ENCODE measurements at places on chromosomes 7 and 10.
A peak's percentile ranks its signal among the peaks of the same experiment; 100 is the strongest.

DNA sequence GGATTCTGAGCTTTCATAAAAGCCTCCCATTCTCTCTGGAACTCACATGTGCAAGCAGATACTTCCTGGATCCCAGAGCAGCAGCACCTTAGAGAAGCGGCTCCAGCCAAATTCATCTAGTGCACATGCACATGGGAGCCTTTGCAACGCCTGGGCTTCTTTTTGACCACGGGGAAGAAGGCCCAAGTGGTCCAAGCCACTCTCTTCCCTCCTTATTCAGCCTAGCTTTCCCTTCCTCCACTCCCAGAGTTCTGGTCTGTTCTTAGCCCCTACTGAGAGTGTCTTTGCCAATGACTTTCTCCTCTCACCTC lies 118.7 kb downstream of the ZNF365 start:
- ATAC-seq: no peak

GRCh38 chr7:79292834-79293233 lies 160.6 kb downstream of the MAGI2 start:
- no peak for ATAC-seq

- ATAC-seq: no peak
Observed at GRCh38 chr7:48251766-48252165, 80.5 kb downstream of the ABCA13 start.

GRCh38 chr7:55255496-55256445 lies 109.4 kb upstream of the LANCL2 start:
- ATAC-seq: peak; percentile 90

GRCh38 chr7:99562832-99563231 lies 4.4 kb downstream of the ZNF655 start:
- no peak for ATAC-seq

- no peak for ATAC-seq
Observed at GRCh38 chr10:114068054-114068707, 24.5 kb downstream of the ADRB1 start.

DNA sequence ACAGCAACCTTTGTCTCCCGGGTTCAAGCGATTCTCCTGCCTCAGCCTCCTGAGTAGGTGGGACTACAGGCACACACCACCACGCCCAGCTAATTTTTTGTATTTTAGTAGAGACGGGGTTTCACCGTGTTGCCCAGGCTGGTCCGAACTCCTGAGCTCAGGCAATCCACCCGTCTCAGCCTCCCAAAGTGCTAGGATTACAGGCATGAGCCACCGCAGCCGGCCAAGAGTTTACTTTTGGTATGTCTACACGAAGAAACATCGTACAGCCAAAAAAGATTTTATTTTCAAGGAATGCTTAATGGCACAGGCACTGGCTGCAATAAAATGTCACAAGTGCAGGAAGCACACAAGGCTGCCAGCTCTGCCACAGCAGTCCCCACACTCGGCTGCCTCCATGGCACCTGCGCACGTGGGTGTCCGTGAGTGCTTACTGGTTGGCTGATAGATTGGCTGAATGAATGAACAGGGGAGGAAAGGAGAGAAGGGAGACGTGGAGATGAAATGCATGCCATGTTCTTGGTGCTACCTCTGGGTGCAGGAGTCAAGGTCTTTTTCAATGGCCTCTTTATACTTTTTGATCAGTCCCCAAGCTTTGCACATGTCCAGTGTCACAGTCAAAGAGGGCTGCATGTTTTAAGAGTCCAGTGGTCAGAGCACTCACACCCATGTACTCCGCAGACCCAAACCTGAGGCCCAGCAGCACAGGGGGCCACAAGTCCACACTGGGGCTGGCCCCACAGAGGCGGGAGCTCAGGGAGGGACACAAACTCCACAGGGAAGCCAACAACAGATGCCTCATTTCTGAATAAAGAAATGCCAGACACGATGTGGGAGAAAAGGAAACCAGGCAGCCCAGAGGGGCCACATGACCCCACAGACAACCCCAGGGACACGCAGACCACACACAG lies 198.2 kb downstream of the MAD1L1 start:
- ATAC-seq: no peak

DNA sequence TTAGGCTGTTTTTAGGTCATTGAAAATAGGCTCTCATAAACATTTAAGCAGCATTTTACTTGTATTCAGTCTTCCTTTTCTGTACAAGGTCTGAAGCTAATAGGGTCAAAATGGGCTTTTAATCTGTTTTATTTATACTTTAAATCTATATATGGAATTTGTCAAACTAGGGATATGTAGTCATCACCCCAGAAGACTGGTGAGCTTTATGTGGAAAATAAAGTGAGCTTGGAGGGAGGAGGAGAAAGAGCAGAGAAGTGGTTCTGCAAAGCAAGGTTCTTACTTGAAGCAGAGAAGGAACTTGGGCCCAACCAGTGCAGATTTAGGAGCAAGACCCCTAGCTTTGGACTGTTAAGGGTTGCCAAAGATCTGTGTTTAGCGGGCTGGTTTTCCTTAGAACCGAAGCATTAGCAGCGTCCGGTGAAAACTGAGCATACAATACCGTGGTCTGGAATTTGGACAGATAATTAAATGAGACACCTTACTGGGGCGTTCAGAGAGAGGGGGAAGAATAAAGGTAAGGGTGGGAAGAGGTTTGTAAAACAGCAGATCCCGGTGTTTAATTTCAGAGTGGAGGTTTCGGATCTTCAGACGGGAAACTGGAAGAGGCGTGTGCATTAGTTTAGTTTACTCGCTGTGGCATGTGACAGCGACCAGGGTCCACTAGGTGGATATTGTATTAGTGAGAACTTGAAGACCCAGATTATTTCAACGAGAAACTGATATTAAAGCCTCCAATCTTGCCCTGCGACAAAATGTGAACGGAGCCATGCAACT lies 2.4 kb downstream of the BAMBI start:
- no peak for ATAC-seq

DNA sequence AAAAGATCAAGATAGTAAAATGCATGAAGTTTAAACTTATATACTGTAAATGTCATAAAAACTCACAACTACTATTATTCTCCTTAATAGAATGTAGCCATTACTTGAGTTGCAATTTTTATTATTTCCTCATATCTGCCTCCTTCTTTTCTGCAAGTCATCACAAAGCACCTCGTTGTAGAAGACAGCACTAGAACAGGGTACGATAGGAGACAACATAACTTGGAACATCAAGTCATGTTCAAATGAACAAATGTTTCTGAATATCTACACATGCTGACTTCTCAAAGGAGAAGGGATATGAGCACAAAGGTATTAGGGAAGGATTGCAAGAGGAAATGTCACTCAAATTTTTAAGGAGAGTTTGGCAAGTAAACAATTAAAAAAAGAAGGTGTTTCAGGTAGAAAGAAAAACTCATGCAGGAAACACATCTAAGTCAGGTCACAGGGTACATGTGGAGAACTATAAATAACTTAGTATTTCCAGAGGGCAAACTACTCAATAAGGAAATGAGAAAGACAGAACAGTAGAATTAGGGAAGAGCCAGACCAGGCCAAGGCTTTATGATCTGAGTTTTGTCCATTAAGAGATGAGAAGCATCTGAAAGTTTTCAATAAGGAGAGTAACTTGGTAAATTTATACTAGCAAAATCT lies 186.7 kb downstream of the CRPPA start:
- no peak for ATAC-seq

DNA sequence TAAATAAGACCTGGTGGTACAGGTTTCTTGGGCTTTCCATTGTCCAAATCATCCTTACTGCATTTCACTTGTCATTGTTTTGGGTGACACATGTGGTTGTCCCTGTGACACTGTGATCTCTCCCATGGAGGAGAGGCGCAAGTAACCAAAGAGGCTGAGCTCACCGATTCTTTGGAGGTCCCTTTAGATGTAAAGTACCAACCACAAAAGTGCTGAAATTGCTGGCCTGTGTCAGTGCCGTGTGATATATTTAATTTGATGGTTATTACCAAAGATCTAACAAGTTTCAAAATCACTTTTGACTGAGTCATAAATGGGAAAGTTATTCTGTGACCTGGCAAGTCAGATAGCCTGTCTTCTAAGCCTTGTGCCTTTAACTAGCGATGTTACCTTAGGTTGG lies 19.4 kb downstream of the MCM10 start:
- peak; percentile 62 for ATAC-seq

- no peak for ATAC-seq
Observed at GRCh38 chr10:44934416-44935200, 23.5 kb downstream of the TMEM72 start.

DNA sequence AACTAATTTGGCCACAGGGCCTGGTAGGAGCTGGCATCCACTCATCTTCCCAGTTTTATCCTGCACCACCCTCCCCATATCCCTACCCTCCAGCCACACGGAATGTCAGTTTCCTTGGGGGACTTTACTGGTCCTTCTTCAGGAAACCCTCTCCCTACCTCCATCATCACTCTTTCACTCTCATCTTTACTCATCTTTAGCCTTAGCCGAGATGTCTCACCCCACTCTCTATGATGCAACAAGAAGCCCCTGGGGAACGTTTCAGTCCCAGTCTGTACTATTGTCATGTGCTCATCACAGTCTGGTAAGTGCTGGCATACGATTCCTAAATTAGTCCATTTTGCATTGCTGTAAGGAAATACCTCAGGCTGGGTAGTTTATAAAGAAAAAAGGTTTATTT lies 34.9 kb upstream of the TMEM248 start:
- peak; percentile 76 for ATAC-seq

DNA sequence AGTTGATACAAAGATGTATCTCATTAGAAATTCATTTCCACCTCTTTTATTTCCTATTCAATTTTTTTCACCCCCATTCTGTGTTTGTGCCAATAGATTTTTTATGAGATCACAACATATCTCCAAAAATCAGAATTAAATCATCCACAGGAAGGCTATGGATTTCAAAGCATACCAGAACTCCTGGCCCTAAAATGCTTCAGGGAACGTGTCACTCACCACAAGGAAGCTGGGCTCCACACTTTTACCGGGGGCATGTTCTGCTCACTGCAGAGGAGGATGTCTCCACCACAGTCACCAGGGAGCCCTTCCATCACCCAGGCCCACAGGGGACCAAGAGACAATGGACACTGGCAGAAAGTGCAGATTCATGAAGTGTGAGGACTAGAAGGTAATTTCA lies 456.8 kb downstream of the KCNMA1 start:
- ATAC-seq: no peak

- no peak for ATAC-seq
Observed at GRCh38 chr10:123445261-123445775, 220.8 kb upstream of the GPR26 start.

- peak; percentile 90 for ATAC-seq
Observed at GRCh38 chr10:124063750-124064603, 29.4 kb downstream of the CHST15 start.

DNA sequence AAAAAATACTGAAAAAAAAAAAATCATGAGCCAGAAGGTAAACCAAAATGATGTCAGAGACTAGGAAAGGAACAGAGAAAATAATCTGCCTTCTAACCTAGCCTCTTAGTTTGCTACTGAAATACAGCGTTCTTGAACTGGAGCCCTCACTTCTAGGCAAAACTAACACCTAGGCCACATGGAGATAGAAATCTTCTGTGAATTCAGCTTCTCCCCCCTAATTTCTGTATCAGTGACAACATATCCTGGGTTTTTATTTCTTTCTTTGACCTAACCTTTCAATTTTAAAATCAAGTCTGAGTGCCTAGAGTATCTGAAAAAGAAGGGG lies 100.1 kb upstream of the GLCCI1 start:
- ATAC-seq: no peak

GRCh38 chr10:114698271-114699061 lies 40.4 kb upstream of the ABLIM1 start:
- no peak for ATAC-seq

GRCh38 chr10:126561294-126561920 lies 109.1 kb downstream of the C10orf90 start:
- no peak for ATAC-seq

DNA sequence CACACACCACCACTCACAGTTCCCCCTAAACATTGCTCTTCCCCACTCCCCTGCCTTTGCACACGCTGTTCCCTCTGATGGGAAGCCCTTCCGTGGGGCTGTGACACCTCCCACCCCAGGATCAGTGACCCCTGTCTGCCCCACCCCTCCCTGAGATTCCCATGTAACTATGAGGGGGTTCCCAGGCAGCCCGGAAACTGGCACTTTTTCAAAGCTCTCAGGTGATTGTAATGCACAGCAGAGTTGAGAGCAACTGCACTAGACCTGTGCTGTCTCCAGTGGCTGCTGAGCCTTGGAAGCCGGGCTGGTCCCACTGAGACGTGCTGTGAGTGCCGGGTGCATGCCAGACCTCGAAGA lies 29.8 kb downstream of the GPRIN2 start:
- no peak for ATAC-seq

DNA sequence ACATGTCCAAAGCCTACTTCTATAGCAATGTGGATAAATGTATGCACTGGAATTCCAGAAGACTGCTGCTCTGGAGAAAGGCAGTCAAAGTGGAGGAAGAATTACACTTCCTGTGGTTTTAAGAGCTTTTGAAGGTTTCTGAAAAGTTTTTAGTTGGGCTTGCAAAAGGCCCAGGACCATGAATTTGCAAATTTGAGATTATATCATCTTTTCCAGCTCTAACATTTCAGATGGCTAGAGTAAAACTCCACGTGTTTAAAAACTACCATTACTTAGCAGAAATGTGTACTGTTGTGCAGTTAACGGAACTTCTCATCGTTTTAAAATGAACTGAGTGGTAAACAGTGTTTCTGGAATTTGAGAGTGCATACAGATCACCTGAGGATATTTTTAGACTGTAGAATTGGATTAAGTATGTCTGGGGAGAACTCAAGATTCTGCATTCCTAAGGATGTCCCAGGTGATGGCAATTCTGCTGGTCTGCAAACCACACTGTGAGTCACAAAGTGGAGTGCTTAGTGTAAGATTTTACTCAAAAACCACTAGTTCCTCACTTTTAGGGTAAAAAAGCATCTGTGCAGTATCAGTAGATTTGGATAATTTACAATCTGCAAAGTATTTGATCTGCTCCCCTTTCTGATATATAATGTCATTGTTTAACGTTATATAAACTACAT lies 32.9 kb upstream of the CCDC71L start:
- ATAC-seq: no peak

DNA sequence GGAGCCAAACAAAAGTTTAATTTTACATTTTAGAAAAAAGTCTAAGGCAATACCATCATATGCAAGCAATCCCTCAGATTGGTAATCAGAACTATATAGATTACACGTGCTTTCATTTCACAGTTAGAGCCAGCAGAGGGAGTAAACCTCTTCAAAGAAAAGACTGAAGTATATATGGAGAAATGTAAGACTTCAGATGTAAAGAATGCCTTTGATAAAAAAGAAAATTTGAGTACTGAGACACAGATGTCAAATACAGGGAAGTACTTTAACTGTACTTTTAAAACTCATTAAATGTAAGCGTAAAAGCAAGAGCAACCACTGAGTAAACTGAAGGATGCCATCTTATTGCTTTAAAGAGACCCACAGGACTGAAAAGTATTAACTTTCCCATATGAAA lies 101.4 kb upstream of the FAM133B start:
- no peak for ATAC-seq
